ENCODE measurements at places on chromosomes 1 and 21.

DNA sequence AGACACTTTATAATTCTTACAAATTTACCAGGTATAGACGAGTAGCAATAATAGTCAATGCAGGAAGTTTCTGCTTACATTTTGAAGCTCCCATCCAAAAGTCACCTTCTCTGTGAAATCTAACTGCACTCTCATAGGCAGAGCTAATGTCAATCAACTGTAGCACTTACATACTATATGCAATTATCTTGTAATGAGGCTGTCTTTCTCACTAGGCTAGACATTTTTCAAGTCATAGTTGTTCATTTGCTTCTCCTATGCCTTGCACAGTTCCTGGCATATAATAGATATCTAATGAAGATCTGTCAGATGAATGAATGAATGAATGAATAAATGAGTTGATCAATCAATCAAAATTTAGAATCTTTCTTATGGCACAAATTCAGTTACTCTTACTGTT is 273.0 kb upstream of the DAB1 start:
- DNase-seq = no peak

GRCh38 chr1:242546849-242547729 is 22.6 kb upstream of the PLD5 start:
- no peak for DNase-seq

DNA sequence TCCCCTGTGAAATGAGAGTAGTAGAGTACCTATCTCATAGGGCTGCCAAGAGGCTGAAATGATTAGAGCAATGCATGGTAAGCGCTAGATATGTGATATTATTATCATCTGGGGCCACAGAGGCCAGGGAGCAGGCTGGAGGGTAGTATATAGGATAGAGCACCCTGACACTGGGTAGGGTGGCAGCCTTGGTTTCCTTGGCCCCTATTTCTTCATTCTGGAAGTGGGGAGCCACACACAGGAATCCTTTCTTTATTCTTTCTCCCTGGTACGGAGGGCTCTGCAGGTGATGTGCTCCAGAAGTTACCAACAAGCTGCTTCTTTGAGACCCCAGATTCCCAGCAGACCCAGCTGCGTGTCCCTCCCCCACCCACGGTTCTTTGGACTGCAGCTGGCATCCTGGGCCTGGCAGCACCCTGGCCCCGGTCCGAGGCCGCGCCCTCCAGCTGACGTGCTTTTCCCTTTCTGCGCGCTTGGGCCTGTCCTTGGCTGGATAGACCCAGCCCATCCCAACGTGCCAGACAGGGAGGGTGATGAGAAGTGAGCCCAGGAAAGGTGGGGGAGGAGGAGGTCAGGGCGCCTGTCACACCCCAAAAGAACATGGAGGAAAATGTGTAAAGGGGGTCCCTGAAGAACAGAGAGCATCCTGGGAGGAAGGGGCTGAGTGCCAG is 18.2 kb downstream of the INAVA start:
- no peak for DNase-seq

DNA sequence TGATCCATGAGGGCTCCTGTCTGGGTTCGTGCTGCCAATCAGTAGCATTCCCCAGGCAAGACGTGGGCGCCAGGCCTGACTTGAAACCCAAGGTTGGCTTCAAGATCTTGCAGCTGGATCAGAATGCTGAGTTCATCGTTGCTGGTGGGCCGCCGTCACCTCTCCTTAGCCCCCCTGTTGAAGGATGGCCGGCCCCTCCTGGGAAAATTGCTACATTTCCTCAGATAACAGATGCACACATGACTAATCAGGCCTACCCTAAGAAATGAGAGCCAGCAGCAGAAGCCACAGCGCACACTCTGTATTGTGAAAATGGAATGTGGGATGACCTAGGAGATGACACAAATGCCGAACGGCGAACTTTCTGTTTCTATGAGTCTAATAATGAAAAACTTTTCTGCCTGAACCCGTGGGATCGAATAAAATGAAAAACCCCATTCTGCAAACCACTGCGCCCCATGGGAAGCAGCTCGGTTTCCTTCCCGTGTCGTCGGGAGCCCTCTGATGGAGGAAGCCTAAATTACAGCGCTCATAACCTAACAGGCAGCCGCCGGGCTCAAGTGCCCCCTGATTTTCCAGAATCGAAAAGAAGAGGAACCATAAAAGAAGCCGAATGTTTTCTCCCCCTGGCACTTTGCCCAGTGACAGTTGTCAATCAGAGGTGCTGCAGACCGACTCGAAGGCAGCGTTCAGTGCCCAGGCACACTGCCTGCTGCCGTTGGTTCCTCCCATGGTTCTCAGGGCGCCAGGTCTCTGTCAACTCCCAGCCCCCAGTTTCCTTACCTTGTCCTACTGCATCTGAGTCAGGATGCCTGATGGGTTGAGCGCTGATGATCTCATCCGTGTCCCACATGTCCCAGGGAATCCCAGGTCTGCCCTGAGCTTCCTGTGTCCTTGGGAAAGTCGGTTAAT is 38.2 kb upstream of the H6PD start:
- peak; percentile 58 for DNase-seq

- DNase-seq = no peak
Measured at GRCh38 chr1:73065339-73066041, 783.2 kb upstream of the NEGR1 start.

DNA sequence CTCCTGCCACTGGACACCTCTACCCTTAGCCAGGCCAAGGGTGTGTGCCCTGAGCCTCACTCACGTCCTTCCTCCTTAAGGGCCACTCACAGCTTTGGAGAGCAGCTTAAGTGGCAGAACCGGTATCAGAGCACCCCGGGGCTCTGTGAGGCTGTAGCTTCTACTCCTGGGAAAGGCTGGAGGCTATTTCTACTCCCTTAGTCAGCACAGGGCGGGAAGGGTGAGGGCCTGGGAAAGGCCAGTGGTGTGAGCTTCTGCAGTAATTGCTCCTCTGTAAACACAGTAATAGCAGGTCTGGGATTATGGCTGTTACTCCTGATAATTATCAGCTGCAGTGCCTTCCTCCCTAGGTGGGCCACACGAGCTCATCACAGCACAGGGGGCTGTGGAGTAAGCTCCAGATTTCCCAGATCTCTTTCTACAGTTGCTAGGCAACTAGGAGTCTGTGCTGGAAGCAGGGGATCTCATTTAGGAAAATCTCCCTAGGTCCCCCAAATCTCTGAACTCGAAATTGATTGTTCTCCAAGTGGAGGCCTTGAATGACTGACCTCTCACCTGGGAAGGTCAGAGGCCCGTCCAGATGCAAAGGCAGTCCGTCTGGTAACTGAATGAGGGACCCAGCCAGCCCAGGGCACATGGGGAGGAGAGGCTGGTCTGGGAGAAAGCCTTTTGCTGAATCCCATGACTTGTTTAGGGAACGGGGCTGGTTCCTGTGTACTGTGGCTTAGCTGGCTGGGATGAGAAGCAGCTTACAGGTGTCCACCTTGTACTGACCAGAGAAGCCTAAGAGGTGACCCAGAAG is 29.3 kb downstream of the IER5 start:
- no peak for DNase-seq

- no peak for DNase-seq
Measured at GRCh38 chr1:185795181-185795580, 61.0 kb downstream of the HMCN1 start.

GRCh38 chr1:212364985-212365384 is 49.7 kb downstream of the PACC1 start:
- DNase-seq = no peak

DNA sequence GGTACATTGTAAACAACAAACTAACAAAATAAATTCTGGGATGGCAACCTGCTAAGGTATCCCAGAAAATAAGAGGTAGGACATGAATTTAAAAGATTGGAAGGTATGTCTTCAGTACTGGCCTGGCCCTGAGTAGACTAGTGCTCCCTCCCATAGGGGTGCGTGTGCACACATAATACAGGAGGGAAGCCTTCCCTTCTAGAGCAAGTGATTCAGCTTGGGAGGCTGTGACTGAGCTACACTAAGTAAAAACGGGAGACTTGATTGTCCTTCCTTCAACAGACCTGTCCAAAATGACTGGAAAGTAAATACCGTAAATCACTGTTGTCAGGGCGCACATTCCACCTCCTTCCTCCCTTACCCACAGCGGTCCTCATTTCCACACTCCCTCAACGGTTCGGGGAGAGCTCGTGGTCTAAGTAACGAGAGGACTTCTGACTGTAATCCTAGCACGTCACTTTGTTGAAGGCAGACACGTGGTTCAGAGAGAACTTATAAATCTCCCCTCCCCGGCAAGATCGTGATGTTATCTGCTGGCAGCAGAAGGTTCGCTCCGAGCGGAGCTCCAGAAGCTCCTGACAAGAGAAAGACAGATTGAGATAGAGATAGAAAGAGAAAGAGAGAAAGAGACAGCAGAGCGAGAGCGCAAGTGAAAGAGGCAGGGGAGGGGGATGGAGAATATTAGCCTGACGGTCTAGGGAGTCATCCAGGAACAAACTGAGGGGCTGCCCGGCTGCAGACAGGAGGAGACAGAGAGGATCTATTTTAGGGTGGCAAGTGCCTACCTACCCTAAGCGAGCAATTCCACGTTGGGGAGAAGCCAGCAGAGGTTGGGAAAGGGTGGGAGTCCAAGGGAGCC is at the start of gene TGFB2:
TGFB2 (plus strand) TSS at position 523 of the 859 bp plus-strand sequence. CDS start 1,366 bp downstream, outside the sequence.
- DNase-seq = no peak

- DNase-seq = no peak
Measured at GRCh38 chr1:239795304-239795703, 296.4 kb upstream of the FMN2 start.

GRCh38 chr21:41895643-41896493 is 16.7 kb upstream of the PRDM15 start:
- peak; percentile 28 for DNase-seq

GRCh38 chr1:229869240-229869639 is 197.8 kb upstream of the GALNT2 start:
- no peak for DNase-seq

- no peak for DNase-seq
Measured at GRCh38 chr1:93839307-93839706, 39.7 kb downstream of the DNTTIP2 start.

GRCh38 chr1:172277275-172277674 is 143.2 kb upstream of the C1orf105 start:
- DNase-seq = no peak

DNA sequence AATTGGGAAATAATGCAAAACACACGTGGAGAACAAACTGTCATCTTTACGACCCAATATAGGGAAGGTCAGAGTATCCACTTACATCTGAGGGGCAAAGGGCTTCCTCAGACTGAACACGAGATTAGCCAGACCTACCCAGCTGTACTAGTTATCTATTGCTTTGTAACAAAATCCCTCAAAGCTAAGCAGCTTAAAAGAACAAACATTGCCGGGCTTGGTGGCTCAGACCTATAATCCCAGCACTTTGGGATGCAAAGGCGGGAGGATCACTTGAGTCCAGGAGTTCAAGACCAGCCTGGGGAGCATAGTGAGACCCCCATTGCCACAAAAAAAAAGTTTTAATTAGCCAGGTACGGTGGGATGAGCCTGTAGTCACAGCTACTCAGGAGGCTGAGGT is 262.8 kb downstream of the LTN1 start:
- no peak for DNase-seq

GRCh38 chr21:28212061-28212460 is 780.6 kb downstream of the LTN1 start:
- DNase-seq = no peak
